ENCODE measurements at places on chromosomes 11 and 22. TPM values are rescaled to one million over a fixed set of nuclear protein-coding genes. Genes with fewer than 3 reads are reported as not detected.

- DNase-seq = no peak
Measured at GRCh38 chr22:41564563-41564962, 3.8 kb downstream of the CSDC2 start.

DNA sequence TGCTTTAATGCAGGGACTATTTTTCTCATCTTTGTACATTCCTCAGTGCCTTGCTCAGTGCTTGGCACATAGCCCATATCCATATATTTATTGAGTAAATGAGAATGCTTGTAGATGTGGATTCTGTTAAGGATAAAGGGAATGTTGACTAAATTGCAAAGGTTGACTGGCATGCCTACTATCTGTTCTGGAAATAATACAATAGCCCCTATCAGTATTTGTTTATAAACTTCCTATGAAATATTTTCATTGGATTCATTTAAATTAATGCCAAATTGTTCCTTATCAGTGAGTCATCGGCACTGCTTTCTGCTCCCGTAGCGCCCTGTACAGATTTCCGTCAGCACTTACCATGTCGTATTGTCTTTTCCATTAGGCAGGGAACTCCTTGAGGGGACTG is 8.0 kb downstream of the RNF121 start:
- no peak for DNase-seq

- no peak for DNase-seq
Measured at GRCh38 chr11:45779602-45780001, 25.3 kb upstream of the SLC35C1 start.

DNA sequence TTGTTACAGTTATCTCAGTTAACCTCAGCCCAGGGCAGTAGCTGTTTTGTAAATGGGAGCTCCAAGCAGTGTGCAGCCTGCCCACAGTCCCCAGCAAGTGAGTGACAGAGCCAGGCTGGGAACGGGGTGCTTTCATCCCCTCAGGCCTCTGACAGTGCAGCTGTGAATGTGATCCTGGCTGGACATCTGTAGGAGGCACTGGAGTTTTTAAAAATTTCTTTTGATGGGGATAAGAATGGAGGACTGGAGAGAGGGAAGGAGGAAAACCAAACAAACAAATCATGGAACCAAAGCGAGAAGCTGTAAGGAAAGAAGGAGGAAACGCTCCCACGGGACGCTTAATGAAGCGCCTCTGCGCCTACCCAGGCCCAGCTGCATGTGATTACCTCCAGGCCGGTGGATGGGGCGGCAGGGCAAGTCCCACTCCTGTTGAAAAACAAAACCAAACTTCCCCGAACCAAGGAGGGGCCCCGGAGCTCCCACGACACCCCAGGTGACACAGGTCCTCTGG is 40.6 kb downstream of the SCUBE1 start:
- DNase-seq = no peak

DNA sequence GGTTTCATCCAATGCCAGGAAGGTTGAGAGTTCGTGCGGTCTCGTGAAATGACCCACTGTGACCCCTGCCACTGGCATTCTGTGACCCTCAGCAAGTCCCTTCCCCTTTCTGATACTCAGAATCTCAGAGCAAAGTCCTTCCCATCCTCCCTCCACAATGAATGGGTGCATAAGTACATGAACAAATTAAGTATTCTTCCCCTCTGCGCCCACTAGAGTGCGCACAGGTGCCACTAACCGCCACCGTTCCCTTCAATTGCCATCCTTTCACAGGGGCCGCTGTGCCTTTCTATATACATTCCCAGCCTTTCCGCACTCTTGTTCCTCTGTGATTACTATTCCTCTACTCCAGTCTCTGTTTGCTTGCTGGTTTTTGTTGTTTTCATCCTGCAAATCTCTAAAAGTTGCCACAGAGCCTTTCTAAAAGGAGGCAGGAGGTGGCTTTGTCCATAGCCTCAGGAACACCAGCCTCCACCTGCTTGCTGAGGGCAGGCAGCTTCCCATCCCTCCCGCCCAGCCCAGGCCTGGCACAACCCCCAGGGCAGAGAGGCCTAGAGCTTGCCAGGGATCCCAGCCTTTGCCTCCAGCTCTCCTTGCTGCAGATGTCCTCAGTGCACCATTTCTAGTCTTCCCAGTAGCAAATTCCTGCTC is 6.7 kb upstream of the AP1B1 start:
- no peak for DNase-seq

- DNase-seq = no peak
Measured at GRCh38 chr11:132742929-132743328, 789.4 kb downstream of the OPCML start.

GRCh38 chr11:115146425-115146824 is 357.8 kb downstream of the CADM1 start:
- no peak for DNase-seq

DNA sequence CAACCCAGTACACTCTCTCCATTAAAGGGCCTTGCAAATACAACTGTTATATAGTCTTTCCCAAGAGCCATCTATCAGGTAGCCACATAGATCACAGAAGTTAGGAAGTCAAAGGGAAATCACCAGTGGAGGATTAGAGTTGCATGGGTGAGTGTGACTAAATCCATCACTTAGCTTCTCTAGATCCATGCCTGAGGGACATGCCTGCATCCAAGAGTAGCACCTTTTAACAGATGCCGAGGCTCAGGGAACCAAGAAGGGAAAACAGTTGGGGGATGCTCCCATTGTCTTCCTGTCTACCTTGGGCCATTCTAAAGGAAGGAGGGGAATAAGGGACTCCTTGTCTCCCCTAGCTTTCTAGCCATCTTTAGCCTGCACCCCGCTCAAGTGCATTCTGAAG is 77.9 kb downstream of the XRRA1 start:
- DNase-seq = no peak

DNA sequence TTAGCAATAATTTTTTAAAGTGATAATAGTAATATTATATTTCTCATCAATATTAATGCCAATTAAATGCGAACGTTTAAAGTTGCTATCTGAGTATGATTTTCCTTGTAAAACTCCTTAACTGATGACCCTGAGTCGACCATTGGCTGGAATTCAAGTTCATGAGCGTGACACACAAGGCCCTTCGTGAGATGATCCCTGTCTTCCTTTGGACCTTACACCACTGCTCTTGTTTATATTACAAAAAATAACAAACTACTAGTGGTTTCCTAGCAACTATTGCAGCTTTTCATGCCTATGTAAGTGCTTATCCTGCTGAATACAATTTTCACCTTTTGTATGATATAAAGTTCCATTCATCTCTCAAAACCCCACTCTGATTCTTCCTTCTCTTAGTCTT is 752.9 kb downstream of the CNTN5 start:
- no peak for DNase-seq

DNA sequence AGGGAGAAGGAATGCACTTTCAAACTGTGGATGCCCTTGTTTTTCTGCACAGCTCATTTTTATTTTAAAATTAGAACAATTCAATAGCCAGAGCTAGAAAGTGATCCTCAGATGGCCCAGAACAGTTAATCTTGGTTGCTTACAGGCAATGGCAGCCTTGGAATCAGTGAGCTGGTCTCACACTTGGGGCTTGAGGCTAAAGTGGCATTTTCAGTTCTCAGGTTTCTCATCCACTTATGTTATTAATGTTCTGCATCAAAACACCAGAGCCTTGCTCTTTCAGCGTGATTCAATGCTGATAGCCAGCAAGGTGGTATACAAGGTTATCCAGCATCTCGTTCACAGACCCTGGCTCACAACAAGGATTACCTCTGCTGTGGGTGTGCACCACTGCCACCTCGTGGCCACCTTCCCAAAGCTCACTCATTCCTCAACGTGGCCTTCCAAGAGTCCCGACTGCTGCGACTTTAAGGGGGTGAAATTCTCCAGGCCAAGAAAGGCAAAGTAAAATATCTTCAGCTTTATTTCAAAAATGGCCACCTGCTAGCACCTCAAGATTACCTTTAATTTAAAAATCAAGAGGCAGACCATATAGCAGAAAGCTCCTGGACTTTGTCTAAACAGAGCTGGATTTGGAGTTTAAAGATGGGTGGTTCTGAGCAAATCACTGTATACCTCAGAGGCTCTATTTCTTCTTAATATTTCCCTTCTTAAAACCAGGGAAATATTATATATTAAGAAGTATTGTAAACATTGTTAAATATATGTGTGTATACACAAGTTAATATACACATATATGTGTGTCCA is 34.2 kb upstream of the FSHB start:
- no peak for DNase-seq

GRCh38 chr11:76228071-76228874 is 22.0 kb upstream of the WNT11 start:
- DNase-seq = no peak

- DNase-seq = no peak
Measured at GRCh38 chr11:126874276-126874675, 126.3 kb downstream of the KIRREL3 start.

DNA sequence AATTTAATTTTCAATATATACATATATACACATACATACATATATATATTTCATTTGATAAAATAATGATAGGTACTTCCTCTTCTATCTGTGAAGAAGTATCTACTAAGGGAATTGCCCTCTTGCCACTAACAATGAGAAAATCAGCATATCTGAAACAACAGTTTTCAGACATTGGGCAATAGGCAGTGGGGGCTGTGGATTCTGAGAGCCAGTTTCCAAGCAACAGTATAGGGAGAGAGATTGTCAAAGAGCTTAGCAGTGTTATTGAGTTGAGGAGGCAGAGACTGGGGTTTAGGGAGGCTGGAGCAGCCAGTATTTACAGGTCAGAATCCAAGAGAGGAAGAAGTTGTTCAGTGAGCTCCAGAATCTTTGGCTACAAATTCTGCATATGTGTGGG is 119.3 kb downstream of the ARFGAP2 start:
- DNase-seq = no peak

GRCh38 chr11:89537936-89538335 is 46.8 kb upstream of the NOX4 start:
- no peak for DNase-seq

- no peak for DNase-seq
Measured at GRCh38 chr11:114054806-114055205, 4.7 kb upstream of the ZBTB16 start.

DNA sequence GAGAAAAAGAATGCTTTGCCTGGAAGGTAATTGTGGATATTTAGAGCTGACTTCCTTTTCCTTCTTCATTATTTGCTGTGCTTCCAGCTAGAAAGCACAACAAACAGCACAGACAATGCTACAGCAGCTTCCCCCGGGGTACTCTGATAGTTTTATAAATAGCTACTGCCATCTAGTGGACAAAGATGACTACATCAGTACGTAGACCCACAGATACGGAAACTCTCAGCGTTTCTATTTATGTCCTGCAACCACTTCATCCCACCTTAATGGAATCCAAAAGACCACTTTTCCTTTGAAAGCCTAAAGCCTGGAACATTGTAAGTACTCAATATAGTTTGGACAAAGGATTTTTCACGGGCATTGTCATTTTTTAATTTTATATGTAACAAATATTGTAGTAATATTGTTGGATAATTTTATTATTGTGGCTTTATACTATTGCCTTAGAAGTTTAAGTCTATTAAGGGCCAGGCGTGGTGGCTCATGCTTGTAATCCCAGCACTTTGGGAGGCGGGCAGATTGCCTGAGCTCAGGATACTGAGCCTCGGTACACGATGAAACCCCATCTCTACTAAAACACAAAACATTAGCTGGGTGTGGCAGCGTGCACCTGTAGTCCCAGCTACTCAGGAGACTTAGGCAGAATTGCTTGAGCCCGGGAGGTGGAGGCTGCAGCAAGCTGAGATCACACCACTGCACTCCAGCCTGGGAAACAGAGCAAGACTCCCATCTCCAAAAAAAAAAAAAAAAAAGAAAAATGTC is 7.5 kb downstream of the HSPA8 start:
- DNase-seq = no peak

GRCh38 chr11:14577835-14578529 is 57.8 kb upstream of the PSMA1 start:
- no peak for DNase-seq

GRCh38 chr22:44403602-44404329 is 91.0 kb upstream of the SHISAL1 start:
- no peak for DNase-seq

DNA sequence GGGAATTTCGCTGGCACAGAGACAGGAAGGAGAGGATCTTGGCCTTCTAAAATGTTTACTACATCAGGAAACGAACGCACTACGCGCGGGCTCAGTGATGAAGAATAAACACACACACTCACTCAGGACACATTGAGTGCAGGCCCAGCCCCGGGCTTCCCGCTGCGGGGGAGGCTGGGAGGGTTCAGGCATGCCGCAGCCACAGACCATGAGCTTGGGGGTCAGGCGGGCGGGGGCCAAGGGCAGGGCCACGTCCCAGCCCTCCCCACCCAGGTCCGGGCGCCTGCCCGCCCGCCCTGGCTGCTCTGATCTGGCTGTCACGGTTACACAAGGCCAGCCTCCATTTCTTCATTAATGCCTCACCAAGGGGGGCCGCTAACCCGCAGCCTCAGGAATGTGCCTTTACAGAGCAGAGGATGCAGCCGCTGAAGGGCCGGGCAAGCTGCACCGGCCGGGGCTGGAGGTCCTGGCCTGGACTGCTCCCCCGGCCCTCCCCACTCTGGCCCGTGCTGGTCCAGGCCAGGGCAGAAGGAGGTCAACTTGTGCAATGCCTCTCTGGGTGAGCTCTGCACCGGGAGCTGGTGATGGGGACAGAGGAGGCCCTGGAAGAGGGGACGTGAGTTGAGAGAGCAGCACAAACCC is 41.7 kb downstream of the IGF2 start:
- no peak for DNase-seq

DNA sequence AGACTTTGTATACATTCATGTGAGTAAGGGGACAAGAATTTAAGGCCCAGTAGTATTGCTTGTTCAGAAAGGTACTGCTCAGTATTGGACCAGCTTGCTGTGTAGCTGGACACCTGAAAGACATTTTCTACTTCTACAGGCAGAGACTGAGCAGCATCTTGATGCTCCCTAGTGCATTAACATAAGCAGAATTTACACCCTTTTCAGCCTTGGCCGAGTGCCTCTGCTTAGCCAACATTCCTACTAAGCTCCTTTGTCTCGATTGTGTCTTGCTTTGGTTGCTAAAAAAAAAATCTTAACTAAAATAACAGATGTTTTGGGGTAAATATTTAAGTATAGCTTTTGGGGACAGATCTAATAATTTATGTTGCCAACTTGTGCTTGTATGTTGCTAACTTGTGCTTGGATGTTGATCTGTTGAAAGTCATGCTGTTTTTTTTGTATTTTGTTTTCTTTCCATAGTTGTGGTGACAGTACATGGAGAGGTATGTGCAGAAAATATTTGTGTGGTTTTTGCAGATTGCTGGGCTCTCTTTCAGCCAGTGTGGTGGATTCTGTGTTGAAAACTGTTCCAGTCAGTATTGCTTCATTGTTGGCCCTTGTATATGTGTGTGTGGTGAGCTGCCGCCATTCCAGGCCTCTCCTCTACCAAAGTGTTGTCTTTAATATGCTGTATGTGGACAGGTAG is 3.7 kb downstream of the PTS start:
- DNase-seq = no peak

GRCh38 chr11:128678024-128678423 is 15.8 kb upstream of the FLI1 start:
- no peak for DNase-seq

Gene NRXN2
- not detected for total RNA-seq

Gene GLB1L3
- not detected for total RNA-seq

Gene OR8B3
- not detected for total RNA-seq

Gene MUC5B
- total RNA-seq = 139 TPM

Gene SEZ6L
- total RNA-seq = not detected

Gene PHOX2A
- not detected for total RNA-seq

Gene RNF121
- 17.2 TPM for total RNA-seq

Gene APOL3
- total RNA-seq = 6.8 TPM

Gene ENTHD1
- total RNA-seq = not detected
